ENCODE measurements at places on chromosomes 3 and 15.

DNA sequence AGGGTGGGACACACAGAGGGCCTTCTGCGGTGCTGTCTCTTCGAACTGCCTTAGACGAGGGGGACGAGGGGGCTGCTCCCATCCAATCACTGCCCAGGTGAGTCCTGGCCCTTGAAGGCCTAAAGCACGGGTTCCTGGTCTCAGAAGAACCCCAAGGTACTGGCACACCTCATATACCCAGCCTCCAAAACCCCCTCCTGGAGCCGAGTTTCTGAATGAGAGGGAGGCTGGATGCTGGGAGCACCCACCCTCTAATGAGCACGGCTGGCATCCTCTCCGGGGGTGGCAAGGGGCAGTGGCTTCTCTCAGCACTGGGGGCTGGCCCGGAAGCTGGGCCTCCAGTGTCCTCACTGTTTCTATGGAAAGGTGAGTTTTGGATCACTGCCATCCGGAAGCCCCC, 165.6 kb downstream of the LRRK1 start:
- no peak for DNase-seq

DNA sequence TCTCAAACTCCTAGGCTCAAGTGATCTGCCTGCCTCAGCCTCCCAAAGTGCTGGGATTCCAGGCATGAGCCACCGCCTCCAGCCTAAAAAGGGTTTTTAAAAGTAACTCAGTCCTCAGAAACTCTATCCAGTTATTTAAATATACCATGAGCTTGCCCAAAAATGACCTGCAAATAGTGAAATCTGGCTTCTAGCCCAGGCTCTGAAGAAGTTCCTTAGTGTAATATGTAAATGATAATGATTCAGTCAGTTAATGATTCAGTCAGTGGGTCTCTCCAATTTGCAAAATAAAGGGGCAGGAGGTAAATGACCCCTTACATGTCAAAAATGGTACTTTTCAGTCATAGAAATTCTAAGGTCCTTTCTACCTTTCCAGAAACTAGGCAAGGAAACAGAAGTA, 28.8 kb downstream of the LRRC2 start:
- DNase-seq: no peak

DNA sequence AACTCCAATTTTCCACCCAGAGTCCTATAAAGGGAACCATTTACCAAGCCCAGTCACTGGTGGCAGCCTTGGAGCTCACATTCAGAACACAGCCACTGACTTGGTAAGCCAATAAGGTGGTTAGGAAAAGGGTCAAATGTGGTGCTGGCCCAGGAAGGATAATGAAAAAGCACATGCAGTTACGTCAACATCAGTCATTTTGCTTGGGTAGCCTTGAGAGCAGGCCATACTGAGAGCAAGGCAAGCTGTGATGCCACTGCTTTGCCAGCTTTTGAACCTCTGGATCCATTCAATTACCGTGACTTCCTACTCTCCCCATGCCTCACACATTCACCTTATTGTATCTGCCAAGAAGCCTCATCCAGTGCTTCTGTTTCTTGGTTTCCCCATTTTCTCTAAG, 253.6 kb downstream of the OPA1 start:
- no peak for DNase-seq

- DNase-seq: no peak
Measured at GRCh38 chr3:167078070-167078622, 302.0 kb downstream of the ZBBX start.

DNA sequence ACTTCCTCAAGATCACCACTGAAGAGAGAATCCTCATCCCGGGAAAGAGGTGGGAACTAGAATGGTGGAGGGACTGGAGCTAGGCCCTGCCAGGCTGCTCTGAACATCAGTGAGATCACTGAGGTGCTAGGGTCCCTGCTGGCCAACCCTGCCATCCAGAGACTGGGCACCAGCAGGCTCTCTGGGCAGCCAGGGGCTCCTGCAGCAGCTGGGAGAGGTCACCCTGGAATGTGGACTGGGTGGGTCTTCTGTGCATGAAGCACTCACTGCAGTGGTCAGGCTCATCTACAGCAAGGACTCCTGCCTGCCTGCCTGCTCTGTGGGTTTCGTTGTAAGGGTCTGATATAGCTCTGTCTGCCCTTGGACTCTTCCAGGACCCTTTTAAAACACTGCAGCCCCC, 24.9 kb downstream of the ALS2CL start:
- DNase-seq: no peak

GRCh38 chr3:42742259-42742658, 30.8 kb downstream of the CCDC13 start:
- no peak for DNase-seq

DNA sequence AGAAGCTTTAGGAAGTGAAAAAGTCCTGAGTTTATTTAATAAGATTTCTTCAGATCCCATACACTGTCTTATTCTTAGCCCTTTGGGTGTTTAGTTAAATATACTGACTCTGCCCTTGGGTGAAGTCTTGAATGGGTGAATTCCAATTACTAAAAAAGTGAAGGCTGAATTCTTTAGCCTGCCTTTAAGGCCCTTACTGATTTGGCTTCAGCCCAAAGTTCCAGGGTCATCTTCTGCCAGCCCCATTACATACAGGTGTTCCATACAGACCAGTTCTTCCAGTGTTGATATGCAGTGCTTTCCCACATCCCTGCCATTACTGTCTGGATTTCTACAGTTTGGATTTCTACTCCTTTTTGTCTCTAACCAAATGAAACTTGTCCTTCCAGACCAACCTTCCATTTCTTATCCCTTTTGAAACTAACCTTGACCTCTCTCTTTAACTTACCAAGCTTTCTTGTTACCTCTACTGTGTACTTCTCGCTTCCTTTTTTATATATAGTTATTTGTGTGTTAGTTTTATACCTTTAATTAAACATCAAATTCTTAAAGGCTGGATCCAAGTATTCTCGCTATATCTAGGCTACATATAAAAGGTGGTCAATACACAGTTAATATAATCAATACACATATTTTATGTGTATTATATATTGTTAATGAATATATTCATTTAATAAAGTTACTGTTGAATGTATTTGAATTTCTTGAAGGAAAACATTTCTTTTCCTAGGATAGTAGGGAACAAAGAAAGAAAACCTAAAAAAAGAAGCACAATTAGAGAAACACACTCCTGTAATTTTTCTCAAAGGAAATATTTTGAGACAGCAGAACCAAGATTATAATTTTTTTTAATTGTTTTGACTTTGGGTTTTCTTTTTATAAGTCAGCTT, 15.0 kb downstream of the MBNL1 start:
- DNase-seq: no peak

- DNase-seq: no peak
Measured at GRCh38 chr3:112445839-112446238, 53.4 kb downstream of the BTLA start.

- DNase-seq: peak; percentile 5
Measured at GRCh38 chr15:66603301-66604179, 37.7 kb upstream of the LCTL start.

DNA sequence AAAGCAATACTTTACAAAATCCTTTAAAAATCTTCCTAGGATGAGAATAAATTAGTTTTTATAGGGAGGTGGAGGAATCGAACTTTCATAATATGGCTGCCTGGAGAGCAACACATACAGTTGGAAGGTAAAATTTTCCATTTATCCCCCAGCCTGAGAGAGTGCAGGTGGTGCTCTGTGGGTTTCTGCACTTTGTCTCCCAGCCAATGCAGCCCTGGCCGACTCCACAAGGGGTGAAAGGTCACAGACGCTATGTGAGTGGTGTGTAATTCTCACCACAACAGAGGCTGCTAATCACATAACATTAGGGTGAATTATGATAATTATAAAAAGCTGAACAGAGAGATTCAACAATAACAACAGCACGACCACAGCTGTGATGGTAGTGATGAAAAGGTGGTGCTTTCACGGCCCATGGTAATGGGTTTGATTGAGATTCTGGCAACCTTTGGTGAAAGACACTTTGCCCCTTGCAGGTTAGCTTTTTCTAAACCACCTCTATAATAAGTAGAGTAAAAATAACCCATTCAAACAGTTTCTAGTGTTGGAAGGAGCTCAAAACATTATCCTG, 30.1 kb upstream of the NANOGP8 start:
- peak; percentile 20 for DNase-seq

- peak; percentile 22 for DNase-seq
Measured at GRCh38 chr15:89399238-89400115, 64.9 kb upstream of the POLG start.

DNA sequence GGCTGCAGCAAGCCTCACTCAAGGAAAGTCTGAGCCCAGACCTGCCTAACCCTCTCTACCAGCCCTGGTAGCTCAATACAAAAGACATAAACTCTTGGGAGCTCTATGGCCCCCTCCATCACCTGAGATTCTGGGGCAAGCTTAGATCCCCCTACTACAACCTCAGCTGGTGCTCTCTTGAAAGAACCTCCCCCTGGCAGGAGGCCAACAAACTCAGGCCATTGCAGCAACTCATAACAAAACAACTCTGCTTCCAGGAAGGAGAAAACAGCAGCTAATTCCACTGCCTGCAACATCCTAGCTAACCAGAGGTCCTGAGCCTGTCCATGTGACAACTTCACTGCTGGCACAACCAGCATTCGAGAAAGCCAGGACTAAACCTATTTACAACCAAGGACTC, 169.2 kb downstream of the ROBO1 start:
- DNase-seq: peak; percentile 34

DNA sequence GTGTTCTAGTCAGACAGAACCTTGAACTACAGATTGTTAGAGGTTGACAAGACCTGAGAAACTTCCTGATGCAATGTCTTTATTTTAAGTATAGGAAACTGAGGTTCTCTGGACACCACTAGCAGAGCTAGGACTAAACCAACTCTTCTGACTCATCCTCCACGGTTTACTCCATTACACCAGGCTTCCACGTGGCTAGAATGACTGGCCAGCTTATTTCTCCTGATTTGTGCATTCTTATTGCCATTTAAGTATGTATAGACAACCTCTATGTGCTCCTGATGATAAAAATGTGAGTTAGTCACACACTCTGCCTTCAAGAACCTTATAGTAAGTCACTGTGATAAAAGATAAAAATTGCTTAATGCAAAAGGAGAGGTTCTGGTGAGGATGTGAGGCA, 182.7 kb downstream of the MEX3B start:
- no peak for DNase-seq

DNA sequence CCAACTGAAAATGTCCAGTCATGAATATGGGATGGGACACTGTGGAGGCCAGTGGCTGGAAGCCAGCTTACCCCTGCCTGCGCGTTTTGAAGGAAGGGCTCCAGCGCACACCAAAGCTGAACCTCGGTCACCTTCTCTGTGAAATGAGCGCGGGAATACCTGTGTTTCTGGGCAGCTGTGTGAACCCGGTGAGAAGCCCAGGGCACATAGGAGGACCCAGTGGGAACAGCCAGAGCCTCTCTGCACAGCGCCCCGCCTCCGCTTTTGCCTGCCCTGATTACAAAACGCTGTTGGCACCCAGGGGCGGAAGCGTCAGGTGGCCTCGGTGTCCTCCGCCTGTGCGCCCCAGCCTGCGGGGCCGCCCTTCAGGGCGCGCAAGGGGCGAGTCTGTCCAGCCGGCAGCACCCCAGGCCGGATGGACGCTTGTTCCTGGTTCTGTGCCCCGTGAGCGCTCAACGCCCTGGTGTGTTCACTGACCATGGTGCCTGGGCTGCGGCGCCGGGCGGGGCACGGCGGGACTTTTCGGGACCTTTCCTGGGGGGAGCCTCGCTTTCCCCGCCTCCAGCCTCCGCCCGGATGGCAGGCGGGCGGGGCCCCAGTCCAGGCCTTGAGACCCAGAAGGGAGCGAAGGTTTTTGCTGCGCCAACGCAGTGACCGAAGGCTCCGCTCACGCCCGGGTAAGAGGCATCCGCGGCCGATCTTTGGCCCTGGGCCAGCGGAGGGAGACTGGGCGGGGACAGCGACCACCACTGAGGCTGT, at the start of gene SQOR:
Gene SQOR (plus strand): TSS at position 598 of the 759 bp plus-strand sequence. CDS start 23,895 bp downstream, outside the sequence.
- peak; percentile 4 for DNase-seq

DNA sequence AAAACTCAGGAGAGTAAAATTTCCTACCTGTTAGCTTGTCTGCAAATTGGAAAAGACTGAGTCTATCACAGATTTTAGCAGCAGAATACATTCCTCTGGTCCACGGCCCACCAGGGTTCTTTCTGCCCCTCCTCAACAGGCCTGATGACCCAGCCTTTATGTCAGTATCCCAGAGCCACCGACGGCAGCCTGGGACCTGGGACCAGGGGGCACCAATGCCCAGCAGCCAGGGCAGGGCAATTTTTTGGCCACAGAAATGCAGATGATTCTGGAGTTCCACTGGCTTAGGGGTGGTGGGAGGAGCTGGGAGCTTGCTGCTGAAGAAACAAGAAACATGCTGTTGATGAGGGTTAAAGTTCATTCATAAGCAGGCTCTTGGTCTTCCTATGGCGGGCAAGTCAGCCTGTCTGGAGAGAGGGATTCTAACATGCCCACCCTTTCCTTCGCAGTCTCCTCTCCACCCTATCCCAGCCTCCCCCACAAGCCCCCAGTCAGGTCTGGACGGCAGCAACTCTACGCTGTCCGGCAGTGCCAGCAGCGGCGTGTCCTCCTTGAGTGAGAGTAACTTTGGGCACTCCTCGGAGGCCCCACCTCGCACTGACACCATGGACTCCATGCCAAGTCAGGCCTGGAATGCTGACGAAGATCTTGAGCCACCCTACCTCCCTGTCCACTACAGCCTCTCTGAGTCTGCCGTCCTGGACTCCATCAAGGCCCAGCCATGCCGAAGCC, 4.3 kb upstream of the MANF start:
- no peak for DNase-seq

- no peak for DNase-seq
Measured at GRCh38 chr3:58085616-58086015, 77.4 kb downstream of the FLNB start.

- DNase-seq: no peak
Measured at GRCh38 chr3:31622636-31623288, 90.0 kb downstream of the STT3B start.

DNA sequence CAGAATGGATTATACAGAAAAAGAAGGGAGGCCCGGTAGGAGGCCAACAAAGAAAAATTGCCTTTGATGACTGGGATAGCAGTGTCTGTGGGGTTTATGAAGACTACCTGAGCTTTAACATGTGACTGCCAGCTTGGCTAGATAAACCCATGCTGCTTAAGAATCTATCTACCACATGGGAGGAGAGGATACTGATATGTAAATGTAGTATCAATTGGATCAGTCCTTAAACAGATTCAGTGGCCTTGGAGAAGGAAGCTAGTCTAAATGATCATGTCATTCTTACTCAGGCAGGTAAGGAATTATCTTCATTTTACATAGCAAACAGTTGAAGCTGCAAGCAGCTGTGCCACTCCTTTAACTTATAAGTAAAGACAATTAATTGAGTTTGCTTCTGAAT, 50.0 kb upstream of the SYNPR start:
- no peak for DNase-seq

DNA sequence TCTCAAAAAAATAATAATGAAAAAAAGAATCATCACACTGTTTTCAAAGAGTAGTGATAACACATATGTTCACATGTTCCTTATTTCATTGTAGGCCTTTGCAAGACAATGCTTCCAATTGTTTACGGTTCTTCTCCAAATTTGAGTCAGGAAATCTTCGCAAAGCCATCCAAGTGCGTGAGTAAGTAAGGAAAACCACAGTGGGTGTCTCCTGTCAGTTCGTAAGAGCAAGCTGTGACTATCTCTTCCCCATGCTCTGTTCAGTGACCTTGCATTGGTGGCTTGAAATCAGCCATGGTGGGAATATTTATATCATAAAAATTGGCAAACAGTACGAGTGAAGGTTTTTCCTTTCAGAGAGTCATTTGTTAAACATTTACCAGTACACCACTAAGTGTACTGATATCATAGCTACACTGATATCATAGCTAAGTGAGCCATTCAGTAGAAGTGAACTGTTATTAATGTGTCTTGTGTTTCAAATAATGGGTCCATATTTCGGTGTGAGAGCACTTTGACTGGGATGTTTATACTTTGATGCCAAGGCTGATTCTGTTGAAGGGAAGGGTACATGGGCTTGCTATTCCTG, 187.3 kb downstream of the AGBL1 start:
- no peak for DNase-seq
